ENCODE measurements at places on chromosomes 3 and 15.

- DNase-seq, result no peak
Observed at GRCh38 chr3:132135628-132136333, 101.0 kb upstream of the CPNE4 start.

- no peak for DNase-seq
Observed at GRCh38 chr15:67303490-67304363, 49.1 kb downstream of the IQCH start.

DNA sequence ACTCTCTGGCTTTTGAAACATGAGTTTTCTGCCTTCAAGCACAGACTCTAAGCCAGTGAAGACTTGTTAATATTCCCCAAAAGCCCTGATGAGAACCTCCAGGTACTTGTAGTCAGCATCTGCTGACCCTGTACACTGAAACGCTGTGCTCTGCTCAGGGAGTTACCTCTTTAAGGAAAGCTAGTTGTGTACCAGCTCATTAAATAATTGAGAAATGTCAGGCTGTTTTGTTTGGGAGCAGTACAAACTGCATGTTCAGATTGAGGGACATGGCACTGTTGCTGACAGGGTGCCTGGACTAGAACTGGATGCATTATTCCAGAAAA lies 21.7 kb downstream of the UPK1B start:
- no peak for DNase-seq

GRCh38 chr3:13078163-13078905 lies 5.1 kb upstream of the IQSEC1 start:
- DNase-seq, result no peak

- no peak for DNase-seq
Observed at GRCh38 chr3:45911511-45912226, 25.3 kb downstream of the CCR9 start.

- no peak for DNase-seq
Observed at GRCh38 chr3:48661501-48662144, 1.1 kb downstream of the CELSR3 start.

- no peak for DNase-seq
Observed at GRCh38 chr15:58348095-58348812, 83.5 kb upstream of the LIPC start.

GRCh38 chr3:142064454-142064853 lies 84.9 kb downstream of the TFDP2 start:
- DNase-seq, result no peak

GRCh38 chr3:117252208-117252607 lies 542.6 kb downstream of the TUSC7 start:
- no peak for DNase-seq

- no peak for DNase-seq
Observed at GRCh38 chr3:167783781-167784180, 48.3 kb downstream of the SERPINI1 start.

GRCh38 chr3:13879946-13880810 lies at the start of gene WNT7A:
Gene WNT7A, minus strand, starts transcription at chr3:13880071. Its CDS starts 255 bp downstream, at chr3:13879816.
- peak; percentile 40 for DNase-seq

- DNase-seq, result no peak
Observed at GRCh38 chr15:88299497-88299896, 43.0 kb upstream of the NTRK3 start.

DNA sequence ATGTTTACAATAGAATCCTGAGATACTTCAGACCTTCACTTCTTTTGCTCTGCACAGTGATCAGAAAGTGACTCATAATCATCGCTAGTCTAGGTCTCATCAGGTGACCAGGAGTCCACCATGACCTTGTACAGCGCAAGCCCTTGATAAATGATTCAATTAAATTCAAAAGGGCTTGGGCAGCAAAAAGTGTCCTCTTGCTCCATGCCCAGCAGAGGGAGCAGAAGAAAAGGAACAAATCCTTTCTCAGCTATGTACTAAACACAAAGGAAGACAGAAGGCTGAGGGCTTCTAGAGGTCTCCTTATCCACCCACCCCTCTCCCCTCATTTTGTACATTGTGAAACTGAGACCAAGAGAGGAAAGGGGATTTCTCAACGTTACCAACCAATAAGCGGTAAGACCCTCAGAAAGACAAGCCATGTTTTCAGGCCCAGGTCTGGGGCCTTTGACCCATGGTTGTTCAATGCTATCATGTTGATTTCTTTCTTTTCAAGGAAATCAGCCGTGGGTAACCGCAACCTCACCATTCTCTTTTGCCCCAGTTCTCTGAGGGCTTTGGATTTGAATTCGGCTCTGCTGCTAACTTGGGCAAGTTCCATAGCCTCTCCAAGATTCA lies 74.8 kb downstream of the AQP9 start:
- DNase-seq, result no peak

DNA sequence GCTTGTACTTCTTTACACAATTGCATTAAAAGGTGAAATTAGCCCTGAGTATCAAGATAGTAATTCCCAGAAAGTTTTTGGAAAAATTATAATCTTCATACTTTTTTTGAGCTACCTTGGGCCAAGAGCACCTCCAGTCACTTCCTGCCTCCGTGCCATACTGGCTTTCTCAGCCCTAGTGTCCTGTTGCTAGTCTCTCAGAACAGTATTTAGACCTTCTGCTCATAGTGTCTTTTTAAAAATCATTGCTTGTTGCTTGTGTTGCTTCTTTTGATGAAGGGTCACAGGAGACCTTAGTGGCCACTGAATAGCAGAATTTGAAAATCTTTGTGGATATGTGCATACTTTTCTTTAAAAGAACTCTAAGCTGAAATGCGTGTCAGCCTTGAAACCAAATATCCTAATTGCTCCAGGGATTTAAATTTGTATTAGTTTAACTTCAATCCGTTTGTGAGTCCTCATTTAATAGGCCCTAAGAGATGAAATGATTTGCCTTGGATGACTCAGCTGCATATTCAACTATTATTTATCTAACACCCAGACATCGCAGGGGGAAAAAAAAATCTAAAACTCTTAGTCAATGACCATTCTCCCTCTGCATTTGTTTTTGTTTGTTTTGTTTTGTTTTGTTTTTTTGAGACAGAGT lies 29.1 kb upstream of the LXN start:
- no peak for DNase-seq

Measured in activated CD8-positive, alpha-beta memory T cell treated with anti-CD3 and anti-CD28 coated beads for 1 hour (primary cell).